ENCODE measurements at places on chromosomes 1 and 21.

DNA sequence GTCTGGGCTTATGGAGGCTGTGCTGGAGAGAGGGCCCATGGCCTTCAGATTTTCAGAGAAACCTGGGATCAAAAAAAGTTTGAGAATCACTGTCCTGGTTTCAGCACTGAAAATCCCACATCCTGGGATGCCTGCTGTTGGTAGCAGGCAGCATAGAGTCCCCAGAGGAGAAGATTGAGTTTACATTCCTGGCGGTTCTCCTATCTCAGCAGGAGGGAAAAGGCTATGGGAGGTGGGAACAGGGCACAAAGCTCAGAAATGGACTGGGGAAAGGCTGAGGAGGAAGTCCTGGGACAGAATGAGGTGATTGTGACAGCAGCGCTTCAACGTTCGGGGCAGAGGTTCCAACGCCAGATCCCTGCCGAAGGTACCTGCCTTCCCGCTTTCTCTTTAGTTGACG lies 103.4 kb downstream of the ETS2 start:
- DNase-seq = no peak

DNA sequence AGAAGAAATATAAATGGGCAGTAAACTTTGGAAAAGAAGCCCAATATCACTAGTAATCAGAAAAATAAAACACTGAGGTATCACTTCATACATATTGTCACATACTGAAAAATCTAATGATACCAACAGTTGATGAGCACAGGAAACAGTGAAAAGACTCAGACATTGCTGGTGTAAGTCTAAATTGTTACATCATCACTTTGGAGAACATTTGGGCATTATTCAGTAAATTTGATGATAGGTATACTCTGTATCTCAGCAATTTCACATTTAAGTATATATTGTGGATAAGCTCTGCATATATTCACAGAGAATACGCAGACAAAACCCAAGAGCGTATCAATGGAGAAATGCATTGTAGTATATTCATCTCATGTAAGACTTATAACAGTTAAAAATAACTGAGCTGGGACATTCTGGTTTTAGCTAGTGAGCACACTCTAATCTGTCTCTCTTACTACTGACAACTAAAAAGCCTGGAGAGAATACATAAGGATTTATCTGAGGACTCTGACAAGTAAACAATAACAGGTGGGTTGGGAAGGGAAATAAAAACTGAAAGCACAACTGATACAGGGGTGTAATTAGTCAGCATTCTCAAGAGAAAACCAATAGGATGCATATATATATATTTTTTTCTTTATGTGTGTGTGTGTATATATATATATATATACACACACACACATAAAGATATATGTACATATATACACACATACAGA lies 212.7 kb upstream of the JUN start:
- DNase-seq = no peak

- DNase-seq = no peak
Measured at GRCh38 chr21:17548262-17548661, 35.4 kb downstream of the CXADR start.

DNA sequence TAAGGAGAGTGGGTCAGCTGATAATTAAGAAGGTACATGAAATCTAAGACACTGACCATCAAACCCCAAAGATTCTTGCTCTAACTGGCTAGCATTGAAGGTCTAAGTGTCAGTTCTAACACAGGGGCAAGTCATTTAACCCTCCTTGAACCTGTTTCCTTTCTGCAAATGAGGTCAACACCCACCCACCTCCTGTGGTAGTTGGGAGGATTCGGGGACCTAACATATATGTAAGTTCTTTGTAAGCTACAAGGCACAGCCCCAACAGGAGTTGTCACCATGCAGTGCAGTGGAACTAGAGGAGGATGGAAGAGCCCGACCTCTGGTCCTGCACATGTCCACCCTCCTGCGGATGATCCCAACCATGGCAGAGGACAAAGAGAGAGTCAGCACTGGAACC lies 2.4 kb downstream of the NUDT17 start:
- DNase-seq = no peak

GRCh38 chr1:93722081-93723031 lies 40.7 kb upstream of the BCAR3 start:
- DNase-seq = no peak

DNA sequence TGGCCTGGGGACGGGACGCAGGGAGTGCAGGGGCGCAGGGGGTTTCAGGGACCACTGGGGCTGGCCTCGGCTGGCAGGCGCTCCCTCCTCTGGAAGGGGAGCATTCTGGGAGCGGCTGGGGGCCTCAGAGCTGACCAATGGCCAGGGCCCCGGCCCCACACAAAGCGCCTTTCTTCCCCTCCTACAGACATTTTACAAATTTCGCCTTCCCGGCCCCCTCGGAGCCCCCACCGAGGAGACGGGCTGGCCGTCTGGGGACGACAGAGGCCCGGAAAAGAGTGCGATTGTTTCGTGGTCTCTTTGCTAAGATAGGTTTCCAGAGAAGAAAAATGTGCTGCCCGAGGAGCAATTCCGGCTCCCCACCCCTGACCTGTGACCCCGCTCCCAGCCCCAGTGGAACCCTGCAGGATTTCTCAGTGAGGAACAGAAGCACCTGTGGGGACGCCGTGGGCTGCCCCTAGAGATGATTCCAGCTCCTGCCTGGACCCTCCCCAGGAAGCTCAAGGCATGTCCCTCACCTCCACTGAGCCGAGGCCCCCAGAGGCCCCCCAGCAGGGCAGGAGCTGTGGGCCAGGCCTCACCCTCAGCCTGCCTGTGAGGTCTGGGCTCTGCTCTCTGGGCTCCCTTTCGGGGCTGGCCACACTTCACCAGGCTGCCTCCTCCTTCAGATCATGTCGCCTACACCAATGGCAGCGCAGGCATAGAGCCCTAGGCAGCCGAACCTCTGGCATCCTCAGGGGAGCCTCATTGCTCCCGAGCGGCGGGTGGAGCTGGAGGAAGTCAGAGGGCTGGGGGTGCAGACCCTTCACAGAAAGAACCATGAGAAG lies 15.0 kb upstream of the PLEKHG5 start:
- no peak for DNase-seq

DNA sequence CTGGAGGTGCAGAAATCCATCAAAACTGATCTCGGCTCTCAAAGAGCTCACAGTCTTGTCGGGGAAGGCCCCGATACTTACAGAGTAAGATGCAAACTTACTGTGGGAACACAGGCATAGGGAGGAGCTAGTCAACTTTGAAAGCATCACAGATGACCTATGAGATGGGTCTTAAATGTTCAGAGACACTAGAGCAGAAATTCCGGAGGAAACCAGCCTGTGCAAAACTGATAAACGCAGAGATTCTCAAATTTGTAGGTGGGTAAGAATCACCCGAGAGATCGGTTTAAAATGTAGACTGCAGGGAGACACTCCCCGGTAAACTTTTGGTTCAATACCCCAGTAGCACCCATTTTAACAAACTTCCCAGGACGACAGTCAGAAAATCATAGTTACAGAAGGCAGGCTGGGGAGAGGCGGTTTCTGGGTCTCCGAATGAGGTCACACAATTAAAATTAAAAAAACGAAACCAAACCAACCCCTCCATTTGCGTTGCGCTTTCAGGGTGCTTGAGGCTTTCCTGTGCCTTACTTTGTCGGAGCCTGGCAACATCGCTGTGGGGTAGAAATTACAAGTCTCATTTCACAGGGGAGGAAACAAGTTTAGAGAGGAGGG lies 755 bp upstream of the THRAP3 start:
- no peak for DNase-seq

DNA sequence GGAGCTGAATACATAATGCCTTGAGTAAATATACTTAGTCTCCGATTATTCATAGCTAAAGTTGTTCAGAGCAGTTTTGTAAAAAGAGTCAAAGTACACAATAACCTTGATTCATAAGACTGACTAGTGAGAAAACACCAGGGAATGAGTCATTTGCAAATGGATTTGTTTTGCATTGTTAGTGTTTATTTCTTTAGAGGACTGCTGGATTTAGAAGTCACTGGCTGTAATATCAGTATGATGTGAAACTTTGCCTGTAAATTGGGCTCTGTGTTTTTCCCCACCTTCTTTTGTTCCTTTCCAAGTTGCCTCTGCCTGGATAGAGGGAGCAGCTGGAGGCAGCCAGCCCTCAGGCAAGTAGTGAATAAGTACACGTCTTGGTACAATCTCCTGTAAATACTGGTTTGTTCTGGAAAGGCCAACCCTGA lies 474.7 kb downstream of the NUF2 start:
- peak; percentile 82 for DNase-seq

- no peak for DNase-seq
Measured at GRCh38 chr1:233673947-233674431, 60.1 kb downstream of the KCNK1 start.

DNA sequence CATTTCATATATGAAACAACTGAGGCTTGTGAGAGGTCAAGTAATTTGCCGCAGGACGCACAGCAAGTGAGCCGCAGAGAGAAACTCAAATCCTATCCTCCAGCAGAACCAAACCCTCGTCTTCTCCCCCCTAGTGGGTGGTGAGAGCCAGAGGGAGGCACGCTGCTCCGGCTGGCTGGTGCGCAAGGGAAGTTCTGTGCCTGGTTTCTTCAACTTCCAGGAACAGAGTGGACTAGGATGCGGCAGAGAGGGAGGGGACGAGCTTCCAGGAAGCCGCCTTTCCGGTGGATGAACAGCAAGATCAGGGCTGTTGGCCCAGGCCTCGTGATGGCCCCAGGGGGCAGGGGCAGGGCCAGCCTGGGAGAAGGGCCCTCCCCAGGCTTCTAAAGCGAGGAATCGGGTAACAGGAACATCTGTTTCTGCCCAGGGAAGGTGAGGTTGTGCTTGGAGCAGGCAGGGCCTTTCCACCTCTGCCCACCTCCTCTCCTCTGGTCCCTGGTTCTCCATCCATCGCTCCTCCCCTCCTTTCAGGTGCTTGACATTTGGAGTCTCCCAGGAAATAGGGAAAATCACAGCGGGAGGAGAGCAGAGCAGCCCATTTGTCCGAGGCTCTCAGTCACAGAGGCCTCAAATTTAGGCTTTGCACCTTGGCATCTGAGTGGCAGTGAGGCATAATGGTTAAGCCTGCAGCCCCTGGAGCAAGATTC lies 16.8 kb upstream of the PDIK1L start:
- DNase-seq = peak; percentile 76

DNA sequence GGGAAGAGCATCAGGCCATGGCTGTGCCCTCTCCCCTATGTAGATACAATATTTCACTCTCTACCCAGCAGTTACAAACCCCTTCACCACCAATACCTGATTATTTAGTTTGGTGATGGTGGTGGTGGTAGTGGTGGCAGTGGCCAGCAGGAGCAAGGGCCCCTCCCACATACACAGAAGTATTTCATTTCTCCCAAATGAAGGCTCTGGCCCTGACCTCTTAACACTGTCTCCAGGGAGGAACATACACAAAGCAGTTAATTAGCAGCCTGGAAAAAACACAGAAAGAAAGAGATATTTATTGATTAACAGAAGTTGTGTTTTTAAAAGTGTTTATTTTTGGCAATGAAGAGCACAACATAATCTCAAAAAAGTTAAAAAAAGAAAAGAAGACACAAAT lies 212.7 kb upstream of the SAMSN1 start:
- DNase-seq = no peak

- no peak for DNase-seq
Measured at GRCh38 chr1:6509220-6509918, 17.9 kb upstream of the PLEKHG5 start.

- no peak for DNase-seq
Measured at GRCh38 chr1:22076346-22076745, 23.8 kb downstream of the CDC42 start.

- DNase-seq = no peak
Measured at GRCh38 chr1:67159233-67159632, 7.0 kb upstream of the IL23R start.

- DNase-seq = no peak
Measured at GRCh38 chr1:154502066-154502743, at the start of the genes SHE and TDRD10. SHE (minus strand) TSS chr1:154502412; CDS start chr1:154502026, 386 bp downstream. TDRD10 (plus strand) TSS chr1:154502219; CDS start chr1:154506904, 4,685 bp downstream.

DNA sequence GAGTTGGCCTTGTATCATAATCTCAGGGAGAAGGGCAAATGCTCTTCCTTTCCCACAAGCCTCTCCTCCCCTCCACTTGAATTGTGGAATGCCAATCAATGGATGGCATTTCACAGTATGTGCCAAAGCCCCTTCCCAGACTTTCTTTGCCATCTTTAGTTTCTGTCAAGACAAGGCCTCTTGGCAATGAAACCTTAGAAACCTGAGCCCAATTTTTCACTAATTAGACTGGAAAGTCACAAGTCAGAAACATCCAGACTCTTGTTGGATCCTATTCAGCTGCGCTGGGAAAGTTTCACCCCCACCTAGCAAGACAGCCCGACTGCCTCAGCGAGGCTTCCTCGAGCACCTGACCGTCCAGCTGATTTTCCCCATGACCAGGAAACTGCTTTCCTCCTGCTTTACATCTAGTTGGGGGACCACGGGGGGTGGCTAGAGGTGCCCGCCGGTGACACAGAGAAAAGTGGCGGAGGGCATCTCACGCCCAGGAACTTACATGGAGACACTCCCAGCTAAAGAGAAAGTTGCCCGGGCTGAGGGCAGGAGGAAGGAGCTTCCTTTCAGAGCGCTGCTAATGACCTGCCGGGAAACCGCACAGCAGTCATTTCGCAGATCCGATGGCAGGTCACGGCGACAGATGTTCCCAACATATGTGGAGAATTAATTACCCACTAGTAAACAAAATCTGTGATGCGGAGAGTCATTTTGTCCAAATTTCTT lies 302.6 kb upstream of the RRP15 start:
- DNase-seq = peak; percentile 24

DNA sequence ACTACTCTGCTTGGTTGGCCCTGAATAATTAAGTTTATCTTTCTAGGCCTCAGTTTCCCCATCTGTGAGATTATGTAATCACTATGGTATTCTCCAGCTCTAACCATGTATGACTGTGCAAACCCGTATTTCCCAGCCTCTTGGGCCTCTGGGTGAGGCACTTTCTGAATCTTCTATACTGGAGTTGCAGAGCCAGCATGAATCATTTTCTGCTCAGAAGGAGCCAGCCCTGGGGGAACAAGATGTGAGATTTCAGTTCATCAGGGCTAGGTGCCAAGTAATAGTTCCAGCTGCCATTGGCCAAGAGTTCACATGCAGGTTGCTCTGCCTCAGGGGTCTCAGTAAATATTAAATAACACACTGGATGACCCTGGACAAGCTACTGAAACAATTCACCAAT lies 47.7 kb upstream of the USP24 start:
- DNase-seq = no peak

GRCh38 chr21:33229099-33229783 lies 497 bp upstream of the IFNAR2 start:
- DNase-seq = no peak

GRCh38 chr21:21668198-21668597 lies 670.0 kb downstream of the NCAM2 start:
- no peak for DNase-seq

DNA sequence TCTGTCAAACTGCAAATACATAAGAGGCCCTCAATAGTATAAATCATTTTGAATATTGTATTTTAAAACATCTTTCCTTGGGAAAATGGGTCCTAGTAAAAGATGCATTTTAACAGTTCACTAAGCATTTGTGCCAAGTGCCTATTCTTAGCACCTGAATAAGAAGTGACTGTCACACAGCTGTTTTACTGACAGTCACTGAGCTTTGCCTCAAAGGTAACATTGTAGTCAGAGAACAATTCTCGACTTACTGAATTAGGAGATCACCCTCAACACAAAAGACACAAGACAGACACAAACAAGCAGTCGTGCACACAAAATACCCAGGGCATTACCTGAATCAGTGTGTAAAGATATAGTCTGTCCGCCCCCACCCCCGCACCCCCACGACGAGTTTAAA lies 408 bp downstream of the ESRRG start:
- DNase-seq = peak; percentile 68

All from DMS153 (cell line).